ENCODE measurements at places on chromosomes 5 and 9.

GRCh38 chr5:87735923-87736322, 323.2 kb upstream of the CCNH start:
- DNase-seq = no peak

GRCh38 chr5:161183559-161183958, 331.5 kb upstream of the ATP10B start:
- DNase-seq = no peak

GRCh38 chr9:124216474-124217176, 41.1 kb upstream of the NEK6 start:
- no peak for DNase-seq

- DNase-seq = no peak
These were observed 124.4 kb upstream of the MSX2 start for GRCh38 chr5:174599992-174600391.

- DNase-seq = no peak
These were observed 12.8 kb downstream of the PTAR1 start for GRCh38 chr9:69746859-69747560.

DNA sequence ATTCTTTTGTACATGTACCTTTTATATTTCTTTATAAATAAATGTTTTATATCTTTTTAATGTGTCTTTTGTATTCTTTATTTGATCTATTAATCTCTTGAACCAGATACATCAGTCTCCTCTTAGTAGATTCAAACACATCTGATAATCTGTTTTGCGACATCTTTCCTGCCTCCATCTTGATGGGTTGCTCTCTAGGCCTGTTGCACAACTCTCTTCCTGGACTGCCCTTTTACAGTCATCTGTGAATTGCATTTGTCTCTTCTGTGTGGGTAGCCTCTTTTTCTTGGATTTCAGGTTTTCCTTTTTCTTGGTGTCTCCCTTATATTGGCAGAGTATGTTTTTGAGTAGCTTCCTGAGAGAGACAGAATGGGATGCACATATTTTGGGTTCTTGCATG, 6.2 kb downstream of the ZFYVE16 start:
- no peak for DNase-seq
